ENCODE measurements at places on chromosomes 3 and 15.

- no peak for DNase-seq
Observed at GRCh38 chr15:60326824-60327654, 70.7 kb downstream of the ANXA2 start.

DNA sequence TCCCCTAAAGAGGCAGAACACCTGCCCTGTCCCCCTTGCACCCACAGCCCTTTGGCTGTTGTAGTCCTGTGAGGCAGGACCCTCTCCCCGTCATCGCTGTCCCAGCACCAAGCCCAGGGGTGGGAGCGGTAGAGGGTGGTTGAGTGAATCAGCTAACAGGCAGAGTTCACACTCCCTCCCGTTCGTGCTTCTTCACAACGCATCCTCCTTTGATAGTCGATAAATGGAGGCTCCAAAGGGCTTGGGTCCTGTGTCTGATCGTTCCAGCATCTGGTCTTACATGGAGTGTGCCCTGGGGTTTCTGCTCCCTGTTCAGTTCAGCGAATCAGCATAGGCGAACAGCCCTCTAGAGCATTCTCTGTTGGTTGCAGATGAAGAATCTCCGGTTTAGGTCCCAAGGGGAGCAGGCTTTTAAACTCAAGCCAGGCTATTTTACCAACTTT lies 820 bp upstream of the HMCES start:
- no peak for DNase-seq

DNA sequence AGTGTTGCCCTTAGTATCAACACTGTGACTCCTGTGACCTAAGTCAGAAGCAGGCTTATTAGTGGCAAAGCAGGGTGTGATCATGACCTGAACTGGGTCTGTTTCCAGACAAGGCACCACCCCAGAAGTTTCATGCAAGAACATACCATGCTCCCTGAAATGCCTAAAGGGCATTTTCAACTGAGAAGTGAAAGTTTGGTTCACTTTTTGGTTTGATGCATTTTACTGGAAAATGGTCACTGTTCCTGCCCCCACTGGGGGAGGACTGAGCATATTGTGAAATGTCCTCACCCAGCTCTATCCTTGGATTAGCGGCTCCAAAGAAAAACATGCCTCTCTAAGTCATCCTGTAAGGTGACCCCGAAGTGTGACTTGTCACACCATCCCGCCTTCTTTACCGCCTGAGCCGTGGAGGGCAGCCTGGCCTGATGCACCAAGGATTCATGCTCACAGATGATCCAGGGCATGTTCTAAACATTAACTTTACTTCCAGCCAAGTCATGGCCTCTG lies 3.1 kb upstream of the FAM240A start:
- DNase-seq = no peak

GRCh38 chr3:12687948-12688347 lies 24.0 kb upstream of the RAF1 start:
- no peak for DNase-seq

GRCh38 chr15:101371519-101371918 lies 76.5 kb upstream of the SNRPA1 start:
- no peak for DNase-seq

- DNase-seq = no peak
Observed at GRCh38 chr3:74897006-74897405, 282.5 kb upstream of the CNTN3 start.

GRCh38 chr3:72162649-72163184 lies 377.8 kb upstream of the PROK2 start:
- DNase-seq = no peak

- no peak for DNase-seq
Observed at GRCh38 chr3:62607287-62608029, 234.1 kb upstream of the FEZF2 start.

DNA sequence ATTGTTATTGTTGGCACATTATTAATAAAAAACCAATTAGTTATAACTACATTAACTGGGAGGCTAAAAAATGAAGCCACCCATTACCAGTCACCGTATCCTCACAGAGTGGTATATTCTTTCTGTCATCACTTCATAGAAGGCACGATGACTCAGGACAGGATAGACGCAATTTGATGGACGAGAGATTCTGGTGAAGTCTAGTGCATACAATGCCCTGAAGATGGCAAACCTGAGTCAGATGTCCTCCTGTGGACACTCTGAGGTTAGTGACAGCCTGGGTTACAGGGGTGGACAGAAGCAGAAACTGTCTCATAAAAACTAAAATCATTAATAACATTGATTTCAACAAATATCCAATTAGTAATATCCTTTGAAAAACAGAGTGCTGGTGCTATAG lies 150.3 kb downstream of the SLC9A9 start:
- DNase-seq = no peak

DNA sequence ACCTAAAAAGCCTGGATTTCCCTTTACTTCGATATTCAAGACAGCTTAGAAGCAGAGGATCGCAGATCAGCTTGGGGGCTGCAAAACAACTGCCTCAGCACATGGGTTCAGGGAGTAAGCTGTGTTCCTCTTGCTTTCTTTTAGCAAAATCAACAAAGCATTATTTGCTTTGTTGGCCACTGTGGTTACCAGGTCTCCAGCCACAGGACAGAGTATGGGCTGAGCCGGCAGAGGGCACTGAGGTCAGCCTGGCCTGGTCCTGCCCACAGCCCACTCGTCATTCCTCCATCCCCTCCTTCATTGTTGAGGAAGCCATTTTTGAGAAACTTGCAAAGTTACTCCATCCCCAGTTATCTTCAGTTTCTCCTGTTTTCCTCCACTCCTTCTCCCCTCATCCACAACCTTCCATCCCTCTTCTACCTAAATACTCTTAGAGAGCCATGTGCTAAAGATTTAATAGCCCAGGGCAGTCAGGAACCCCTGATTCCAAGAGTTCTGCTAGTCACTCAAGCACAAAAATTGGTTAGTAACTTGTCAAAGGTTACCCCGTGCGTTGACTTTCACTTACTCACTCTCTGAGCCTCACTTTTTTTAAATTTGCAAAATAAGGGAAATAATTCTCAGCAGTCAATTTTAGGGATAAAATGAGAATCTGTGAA lies 60.0 kb upstream of the HES1 start:
- DNase-seq = no peak

- no peak for DNase-seq
Observed at GRCh38 chr3:57917601-57918000, 90.6 kb upstream of the FLNB start.

GRCh38 chr15:43702174-43702573 lies 8.5 kb downstream of the CKMT1A start:
- DNase-seq = no peak

GRCh38 chr15:64731805-64732151 lies 43.6 kb downstream of the RBPMS2 start:
- no peak for DNase-seq

DNA sequence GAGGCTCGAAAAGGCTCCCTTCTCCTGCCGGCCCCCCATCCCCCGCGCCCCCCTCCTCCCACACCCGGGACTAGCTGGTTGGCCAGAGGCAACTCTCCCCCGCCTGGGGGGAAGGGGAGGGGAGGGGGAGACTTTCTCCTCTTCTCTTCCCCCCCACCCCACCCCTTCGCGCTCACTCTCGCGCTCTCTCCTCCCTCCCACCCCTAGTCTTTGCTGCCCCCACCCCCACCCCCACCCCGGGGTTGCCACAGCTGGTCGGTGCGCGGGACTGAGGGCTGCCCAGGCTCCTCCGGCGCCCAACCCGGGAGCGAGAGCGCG lies 710 bp downstream of the MECOM start:
- no peak for DNase-seq

DNA sequence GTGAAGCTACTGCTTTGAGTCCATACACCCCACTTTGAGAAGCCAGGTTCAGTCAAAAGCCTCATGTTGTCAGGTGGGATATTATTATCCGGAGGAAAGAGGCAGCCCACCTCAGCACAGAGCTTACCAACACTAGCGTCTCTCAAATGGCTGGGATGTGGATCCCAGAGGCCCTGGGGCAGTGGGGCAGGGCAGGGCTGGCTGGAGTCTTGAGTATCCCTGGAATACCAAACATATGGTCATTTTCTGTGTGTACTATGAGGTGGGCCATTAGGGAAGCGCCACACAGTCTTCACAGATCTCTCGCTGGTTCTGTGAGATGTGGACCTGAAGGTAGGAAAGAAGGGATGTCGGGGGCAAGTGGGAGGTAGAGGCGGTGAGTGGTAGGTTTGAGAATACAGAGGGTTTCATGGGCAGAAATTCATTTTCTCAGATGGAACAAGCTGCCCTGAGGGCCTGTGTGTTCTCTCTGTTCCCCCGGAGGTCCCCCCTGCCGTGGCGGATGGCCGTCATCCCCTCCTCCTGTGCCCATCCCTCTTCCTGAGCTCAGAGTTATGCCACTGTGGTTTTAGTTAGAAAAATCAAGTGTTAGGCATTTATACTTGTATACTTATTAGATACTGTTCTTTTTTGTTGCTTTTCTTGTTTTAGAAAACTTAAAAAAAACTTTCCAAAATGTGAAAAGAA lies 66.4 kb downstream of the USP13 start:
- DNase-seq = no peak

GRCh38 chr3:115062412-115062956 lies 84.6 kb downstream of the ZBTB20 start:
- no peak for DNase-seq

GRCh38 chr3:44950275-44950734 lies 25.7 kb downstream of the ZDHHC3 start:
- no peak for DNase-seq

DNA sequence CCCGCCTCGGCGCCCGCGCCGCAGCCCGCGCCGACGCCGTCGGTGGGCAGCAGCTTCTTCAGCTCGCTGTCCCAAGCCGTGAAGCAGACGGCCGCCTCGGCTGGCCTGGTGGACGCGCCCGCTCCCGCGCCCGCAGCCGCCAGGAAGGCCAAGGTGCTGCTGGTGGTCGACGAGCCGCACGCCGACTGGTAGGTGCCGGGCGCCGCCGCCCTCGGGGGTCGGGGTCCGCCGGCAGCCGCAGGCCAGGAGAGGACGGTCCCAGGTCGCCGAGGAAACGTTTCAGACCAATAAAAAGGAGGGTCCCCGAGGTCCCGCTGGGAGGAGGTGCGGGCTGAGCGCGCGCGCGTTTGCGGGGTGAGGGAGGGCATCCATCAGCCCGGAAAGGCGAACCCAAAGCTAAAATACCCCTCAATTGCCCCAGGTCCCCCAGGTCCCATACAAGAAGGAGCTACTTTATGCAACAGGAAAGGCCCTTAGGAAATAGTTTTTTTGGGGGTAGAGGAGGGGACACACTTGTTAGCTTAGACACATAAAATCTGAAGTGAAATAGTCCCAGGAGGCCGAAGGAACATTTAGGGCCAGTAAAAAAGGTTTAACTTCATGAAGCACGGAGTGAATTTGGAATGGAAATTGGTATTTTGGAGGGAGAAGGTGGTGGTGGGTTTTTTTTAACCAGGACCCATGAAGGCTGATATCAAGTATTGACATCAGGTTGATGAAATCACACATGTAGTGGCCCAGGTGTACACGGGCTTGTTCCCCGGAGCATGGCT lies 739 bp downstream of the SYN2 start:
- no peak for DNase-seq

DNA sequence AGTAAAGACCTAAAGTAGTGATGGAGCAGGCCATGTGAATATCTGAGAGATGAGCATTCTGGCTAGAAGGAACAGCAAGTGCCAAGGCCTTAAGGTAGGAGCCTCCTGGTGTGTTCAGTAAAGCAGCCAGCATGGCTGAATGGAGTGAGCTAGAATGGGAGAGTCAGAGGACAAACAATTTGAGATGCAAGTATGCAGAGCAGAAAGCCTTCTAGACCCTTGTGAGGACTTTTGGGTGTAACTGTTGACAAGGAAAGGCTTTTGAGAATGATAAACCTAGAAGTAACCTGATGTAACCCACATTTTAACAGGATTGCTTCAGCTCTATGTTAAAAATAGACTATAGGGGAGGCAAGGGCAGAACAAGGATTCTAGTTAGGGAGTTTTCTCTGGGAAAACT lies 14.8 kb upstream of the RNF7 start:
- DNase-seq = no peak

DNA sequence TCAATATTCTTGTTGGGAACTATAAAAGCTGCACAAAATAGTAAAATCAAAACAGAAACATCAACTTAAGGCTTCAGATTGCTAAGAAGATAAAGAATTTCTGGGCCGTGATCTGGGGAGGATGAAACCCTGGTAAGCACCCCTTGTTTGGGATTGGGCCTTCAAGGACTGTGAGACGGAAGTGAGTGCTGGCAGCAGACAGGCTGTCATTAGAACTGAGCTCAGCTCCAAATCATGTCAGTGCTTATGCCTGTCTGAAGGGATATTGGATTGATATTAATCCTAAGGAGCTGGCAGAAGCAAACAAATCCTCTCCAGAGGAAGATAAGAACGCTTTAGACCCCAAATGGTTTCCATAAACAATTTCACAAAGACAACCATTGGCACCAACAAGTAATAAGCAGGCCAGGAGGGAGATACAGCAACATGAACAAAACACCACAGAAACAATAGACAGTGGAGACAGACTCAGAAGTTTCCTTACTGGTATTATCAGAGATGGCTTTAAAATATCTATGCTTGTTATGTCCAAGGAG lies 72.6 kb upstream of the CTXND1 start:
- DNase-seq = no peak

- DNase-seq = no peak
Observed at GRCh38 chr3:71685686-71686085, 39.5 kb downstream of the EIF4E3 start.

- no peak for DNase-seq
Observed at GRCh38 chr15:80732167-80732566, 37.1 kb downstream of the ABHD17C start.

- no peak for DNase-seq
Observed at GRCh38 chr3:134992586-134992985, 197.5 kb downstream of the EPHB1 start.

GRCh38 chr3:138256022-138256421 lies 68.9 kb downstream of the ARMC8 start:
- no peak for DNase-seq
